ENCODE measurements at places on chromosomes 6 and 20. TPM values are rescaled to one million over a fixed set of nuclear protein-coding genes. Genes with fewer than 3 reads are reported as not detected.

DNA sequence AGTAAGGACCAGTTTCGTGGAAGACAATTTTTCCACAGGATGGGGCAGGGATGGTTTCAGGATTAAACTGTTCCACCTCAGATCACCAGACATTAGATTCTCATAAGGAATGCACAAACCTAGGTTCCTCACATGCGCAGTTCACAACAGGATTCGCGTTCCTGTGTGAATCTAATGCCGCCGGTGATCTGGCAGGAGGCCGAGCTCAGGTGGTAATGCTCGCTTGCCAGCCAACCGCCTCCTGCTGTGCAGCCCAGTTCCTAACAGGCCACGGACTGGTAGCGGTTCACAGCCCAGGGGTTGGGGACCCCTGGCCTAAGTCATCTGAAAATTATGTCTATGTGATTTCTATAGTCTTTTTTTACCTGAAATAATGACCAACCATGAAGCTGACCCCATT lies 217.5 kb downstream of the TMEM200A start:
- DNase-seq = no peak

CRISP3 gene
- not detected for total RNA-seq

PPP1R3G gene
- total RNA-seq = 7.3 TPM

DNA sequence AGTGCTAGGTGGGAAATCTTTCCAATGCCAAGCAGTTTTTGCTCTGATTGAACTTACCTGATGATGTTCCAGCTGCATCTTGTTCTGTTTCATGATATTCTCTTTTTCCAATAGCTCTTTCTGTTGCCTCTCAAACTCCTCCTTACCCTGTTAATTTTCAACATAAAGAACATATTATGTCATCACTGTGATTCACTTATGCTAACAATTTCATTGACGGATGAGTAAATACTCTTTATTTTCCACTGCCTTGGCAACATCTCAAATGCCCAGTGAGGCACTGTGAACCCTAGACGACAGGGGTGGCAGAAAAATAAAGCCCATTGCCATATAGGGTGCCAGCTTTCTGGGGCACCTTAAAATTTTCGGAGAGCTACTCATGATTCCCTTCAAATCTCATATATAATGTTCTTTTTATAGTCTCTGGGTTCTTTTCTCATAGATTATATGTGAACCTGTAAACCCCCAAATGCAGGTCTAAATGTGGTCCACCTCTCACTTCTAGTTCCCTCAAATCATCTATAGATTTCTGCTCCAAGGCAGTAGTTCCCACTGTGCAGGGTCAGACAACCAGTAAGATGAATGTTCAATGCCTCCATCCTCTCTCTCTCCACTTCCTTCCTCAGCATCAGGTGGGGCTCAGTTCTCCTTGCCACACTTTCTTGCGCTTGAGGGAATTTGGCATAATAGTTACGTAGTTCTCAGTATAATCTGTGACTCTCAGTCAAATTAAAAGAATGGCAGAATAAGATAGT lies 44.1 kb downstream of the NEDD9 start:
- no peak for DNase-seq

GRM4 gene
- not detected for total RNA-seq

- DNase-seq = no peak
These were observed 975.8 kb upstream of the DEFB115 start for GRCh38 chr20:30281584-30282197.

DDR1 gene
- 22.1 TPM for total RNA-seq

DNA sequence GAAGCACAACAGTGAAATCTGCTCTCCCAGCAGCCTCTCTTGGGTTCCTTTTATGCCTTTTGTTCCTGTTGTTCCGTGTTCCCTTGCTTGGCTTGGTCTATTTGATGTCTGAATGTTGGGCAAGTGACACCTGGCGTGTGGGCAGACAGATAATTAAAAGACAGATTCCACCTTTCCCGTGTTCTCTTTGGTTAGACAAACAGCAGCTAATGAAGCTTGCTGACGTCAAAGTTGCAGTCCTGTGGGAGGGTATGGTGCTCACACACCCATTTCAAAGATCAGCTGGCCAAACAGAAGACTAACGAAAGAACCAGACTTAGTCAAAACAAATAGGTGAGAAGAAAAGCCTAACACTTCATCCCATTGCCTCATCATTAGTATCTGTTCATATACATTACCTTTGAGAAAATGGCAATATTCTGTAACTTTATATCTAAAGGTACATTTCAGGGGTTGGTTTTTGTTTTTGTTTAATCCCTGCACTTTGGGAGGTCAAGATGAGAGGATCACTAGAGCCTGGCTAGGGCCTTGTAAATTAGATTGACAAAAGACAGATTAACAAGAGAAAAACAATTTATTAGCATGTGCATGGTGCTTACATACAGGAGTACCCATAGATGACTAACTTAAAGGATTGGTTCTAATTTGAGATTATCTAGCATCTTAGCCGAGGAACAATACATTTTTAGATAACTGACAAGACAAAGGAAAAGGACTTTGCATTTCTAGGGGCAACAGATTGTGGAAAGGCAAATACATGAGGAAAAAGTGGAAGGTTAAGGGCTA lies 48.9 kb upstream of the TNFRSF21 start:
- DNase-seq = no peak

DNA sequence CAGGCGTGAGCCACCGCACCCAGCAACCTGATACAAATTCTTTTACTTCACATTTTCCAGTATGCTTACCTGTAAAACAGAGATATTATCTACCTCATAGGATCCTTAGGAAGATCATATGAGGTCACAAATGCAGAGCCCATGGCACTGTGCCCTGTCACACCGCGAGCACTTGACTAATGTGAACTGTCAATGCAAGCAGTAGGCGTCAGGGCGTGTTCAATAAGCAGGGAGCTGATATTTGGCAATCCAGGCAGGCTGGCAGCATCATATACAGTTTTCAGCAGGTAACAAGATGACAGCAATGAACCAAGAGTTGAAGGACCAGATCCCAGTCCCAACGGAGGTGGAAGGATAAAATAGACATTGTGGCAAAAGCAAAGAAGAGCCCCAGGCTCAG lies 14.6 kb upstream of the ARID1B start:
- no peak for DNase-seq

DNA sequence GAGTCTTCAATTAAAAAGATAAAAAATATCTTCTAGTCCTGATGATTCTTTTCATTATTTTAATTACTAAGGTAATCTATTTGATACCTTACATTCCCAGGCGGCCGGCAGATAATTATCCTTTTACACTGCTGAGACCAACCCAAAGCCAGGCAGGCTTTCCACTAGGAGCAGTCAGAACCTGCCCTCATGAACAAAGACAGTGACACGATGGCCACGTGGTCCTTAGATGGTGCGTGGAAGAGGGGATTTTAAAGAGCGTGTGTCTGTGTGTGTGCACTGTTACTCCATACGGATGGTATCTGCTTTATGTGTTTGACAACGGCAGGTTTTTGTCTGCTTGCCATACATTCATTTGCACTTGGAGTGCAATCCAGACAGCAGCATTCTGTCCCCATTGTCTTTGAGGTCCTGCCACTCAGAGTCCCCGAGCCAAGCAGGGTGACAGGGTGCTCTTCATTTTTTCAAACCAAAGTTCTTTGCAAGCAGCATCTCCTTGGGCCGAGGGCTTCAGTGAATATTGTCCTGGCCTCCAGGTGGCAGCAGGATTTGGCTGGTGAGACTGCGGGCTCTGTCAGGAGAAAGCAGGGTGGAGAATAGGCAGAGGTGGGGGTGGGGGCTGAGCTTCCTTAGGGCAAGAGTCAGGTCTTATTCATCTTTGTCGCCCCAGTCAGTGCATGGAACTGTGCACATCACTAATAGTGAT lies 260.5 kb downstream of the NRN1 start:
- no peak for DNase-seq

All from thoracic aorta (tissue), 2 donors.